ENCODE measurements at places on chromosomes 6 and 20.

- DNase-seq, result no peak
These were observed 17.0 kb downstream of the CCDC167 start for GRCh38 chr6:37482606-37483251.

DNA sequence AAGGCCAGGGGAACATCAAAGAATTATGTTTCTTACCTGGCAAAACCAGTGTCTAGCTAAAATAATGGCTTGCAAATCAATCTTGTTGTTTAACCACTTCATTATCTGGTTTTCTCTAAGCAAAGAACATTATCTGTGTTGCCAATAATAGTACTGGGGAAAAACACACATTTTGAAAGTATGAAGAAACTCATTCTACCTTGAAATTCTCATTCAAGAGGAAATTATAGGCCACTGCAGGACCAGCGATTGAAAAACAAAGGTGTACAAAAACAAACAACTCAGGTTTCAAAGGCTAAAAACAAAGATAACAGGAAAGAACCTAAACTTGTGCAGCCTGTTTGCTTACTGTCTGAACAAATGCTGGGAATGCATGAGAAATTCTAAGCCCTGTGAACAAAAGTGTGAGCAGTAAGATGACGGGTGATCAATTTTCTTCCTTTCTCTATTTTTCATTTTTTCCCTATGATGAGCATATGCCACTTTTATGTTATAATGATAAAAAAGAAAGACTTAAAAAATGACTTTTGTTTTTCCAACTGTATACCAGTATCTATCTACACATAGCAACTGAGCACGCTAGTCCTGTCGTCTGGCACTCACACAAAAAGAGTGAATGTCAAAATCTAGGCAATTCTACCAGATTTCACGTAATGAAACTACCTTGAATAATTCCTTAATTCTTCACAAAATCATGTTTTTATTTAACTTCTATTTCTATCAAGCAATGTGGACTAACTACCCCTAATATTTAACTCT, 117.9 kb downstream of the SGK1 start:
- DNase-seq, result no peak

GRCh38 chr20:19901226-19901625, 115.9 kb upstream of the NAA20 start:
- DNase-seq, result no peak

DNA sequence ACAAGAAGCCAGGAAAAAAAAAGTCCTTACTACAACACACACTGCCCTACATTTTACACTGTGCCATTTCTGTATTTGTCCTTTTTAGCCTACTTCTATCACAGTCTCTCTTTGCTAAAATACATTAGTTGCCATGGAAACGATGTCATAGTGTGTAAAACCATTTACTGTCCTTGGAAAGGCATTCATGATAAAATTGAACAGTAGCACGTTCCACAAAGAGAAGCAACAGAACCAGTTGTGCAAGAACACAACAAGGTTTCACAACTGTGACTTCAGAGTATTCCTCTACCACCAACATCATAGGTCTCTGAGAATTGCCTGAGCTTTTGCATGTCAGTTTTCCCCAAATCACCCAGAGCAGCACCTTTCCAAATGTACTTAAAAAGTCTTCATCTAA, 20.5 kb downstream of the FYN start:
- no peak for DNase-seq

DNA sequence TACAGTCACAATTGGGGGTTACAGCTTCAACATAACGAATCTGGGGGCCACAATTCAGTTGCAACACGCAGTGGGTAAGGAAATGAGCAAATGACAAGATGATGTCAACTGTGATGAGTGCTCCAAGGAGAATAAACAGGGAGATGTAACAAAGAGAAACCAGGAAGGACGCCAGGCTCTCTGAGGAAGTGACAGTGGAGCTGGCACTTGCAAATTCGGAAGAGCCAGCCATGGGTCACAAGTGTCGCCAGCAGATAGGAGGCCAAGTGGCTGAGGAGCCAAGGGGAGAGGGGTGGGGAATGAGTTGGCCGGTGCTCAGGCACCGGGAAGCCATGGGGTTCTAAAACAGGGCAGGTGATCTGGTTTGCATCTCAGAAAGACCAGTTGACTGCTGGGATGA, 136.4 kb downstream of the EYA2 start:
- DNase-seq, result no peak

GRCh38 chr6:46191961-46192360, 21.2 kb upstream of the ENPP5 start:
- no peak for DNase-seq

DNA sequence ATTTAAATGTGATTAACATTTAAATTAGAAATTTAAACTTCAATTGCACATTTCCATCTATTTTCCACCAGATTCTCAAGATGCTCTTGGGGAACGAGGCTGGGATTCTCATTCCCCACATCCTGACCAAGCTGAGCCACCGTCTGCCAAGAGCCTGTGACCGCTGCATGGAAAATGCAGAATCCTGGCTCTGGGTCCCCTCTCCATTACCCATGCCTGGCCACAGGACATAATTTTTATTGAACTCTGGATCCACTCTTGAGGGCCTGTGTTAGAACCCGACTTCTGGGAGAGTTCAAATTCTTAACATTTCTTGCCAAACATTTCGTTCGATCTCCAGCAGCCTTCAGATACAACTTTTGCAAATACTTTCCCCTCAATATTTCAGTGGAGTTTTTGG, 201.6 kb upstream of the SNX9 start:
- no peak for DNase-seq

- no peak for DNase-seq
These were observed 62.3 kb upstream of the TRAF3IP2 start for GRCh38 chr6:111667931-111668330.

DNA sequence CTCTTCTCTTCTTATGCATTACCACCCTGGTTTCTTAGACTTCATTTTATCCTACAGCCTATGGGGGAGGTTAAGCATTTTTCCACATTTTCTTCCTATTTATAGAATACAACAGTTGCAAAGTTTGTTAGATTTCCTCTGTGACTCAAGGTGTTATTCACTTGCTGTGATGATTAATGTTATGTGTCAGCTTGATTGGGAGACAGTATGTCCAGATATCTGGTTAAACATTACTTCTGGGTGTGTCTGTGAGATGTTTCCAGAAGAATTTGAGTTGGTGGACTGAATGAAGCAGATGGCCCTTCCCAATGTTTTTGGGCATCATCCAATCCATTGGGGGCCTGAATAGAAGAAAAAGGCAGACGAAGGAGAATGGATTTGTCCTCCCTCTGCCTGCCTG, 131.3 kb downstream of the C6orf118 start:
- DNase-seq, result no peak
